ENCODE measurements at places on chromosomes 6 and 20.

DNA sequence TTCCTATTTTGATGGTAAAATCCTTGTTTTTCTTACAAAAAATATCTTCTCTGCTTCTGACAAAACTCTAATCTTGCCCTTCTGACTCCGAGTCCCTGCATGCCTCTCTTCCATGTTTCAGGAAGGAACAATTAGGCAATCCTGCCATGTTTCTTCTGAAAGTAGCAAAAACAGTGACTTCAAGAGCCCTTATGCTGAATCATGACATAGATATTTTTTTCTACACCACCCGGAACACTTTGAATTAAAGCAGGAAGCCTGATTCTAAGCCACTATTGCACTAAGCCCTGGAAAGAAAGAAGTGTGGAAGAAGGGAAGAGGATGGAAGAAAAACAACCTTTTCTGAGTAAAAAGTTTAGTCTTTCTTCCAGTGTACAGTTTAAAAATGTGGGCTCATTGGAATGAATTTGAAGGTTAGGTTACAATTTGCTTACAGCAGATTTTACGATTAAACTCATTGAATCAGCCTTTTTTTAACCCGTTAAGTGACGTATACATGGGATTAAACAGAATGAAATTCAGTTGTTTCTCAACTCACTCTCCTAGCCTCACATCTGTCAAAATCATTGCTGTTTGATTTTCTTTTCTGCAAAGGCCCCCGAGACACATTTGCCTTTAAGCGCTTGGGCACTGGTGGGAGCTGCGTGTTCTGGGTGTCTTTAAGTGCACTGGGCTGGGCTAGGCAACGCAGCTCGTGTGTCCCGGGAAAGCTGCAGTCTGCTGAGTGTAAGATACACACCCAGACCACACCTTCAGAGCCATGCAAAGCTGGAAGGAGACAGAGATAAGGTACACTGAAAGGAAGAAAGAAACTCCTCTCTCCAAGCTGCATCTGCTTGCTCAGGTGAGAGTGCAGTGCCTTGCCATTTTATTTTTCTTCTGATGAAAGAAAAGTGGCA lies 159.4 kb upstream of the CITED2 start:
- no peak for DNase-seq

DNA sequence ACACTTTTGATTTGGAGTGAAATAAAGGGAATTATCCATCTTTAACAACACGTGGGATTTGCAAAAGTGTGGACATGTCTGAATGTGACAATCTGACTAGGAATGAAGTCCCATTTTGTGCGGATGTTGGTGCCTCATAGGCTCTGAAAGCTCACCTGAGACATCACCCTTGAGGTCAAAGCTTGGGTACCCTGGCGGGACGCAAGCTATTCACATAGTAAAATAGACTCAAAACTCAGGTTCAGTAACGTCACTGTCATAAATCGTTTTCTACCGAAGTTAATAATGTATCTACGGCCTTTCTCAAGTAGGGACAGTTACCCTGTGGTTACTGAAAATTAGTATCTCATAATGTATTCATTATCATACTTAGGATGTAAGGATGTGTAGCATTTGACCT lies 61.8 kb downstream of the AKAP12 start:
- no peak for DNase-seq

DNA sequence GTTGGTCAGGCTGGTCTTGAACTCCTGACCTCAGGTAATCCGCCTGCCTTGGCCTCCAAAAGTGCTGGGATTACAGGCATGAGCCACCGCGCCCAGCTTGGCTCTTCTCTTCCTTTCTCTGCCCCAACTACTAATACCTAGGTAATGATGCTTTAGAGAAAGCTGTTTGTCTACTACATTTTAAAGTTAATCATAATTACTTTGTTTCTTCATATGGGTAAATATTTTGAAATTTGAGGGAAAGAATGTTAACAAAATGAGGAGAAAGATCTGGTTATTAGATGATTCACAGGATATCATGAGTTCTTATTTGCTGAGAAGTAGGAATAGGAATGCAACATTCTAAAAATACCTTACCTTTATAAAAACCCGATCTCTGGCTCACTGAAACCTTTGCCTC lies 18.4 kb upstream of the PTPRK start:
- DNase-seq: no peak

- no peak for DNase-seq
Measured at GRCh38 chr6:159422041-159422984, 253.1 kb downstream of the FNDC1 start.

GRCh38 chr6:44012078-44012493 lies 115.2 kb downstream of the MRPL14 start:
- DNase-seq: no peak

GRCh38 chr20:2005831-2006426 lies 12.1 kb upstream of the PDYN start:
- no peak for DNase-seq

- DNase-seq: no peak
Measured at GRCh38 chr6:53727748-53728147, 62.2 kb upstream of the KLHL31 start.

Measured in 8988T (cell line).